ENCODE measurements at places on chromosomes 1 and 21.

DNA sequence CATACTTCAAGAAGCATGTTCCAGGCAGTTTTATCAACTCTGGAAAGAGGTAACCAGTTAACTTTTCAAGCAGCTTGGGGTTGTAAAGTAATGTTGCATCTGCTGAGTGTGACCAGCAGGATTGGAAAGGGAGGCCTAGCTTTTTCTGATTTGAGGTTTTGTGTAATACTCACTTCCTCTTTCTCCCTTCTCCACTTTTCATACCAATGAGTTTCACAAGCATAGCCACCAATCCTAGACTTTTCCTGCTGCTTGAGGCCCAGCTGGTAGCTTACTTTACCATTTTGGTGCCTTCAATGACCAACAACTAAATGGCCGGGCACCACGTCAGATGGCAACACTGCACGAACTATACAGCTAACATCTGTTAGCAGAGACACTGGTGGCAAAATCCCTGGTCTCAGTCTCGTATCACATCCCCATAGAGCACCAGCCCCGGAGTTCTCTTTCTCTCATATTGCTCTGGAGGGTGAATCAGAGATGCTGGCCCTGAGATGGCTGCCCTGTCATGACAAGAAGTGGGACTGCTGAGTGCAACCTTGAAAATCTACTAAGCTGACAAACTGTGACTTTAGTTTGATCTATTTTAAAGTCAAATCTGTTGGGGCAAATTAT lies 14.8 kb upstream of the GPR88 start:
- peak; percentile 38 for DNase-seq

- peak; percentile 46 for DNase-seq
Measured at GRCh38 chr1:206935491-206936067, 10.7 kb downstream of the PIGR start.

DNA sequence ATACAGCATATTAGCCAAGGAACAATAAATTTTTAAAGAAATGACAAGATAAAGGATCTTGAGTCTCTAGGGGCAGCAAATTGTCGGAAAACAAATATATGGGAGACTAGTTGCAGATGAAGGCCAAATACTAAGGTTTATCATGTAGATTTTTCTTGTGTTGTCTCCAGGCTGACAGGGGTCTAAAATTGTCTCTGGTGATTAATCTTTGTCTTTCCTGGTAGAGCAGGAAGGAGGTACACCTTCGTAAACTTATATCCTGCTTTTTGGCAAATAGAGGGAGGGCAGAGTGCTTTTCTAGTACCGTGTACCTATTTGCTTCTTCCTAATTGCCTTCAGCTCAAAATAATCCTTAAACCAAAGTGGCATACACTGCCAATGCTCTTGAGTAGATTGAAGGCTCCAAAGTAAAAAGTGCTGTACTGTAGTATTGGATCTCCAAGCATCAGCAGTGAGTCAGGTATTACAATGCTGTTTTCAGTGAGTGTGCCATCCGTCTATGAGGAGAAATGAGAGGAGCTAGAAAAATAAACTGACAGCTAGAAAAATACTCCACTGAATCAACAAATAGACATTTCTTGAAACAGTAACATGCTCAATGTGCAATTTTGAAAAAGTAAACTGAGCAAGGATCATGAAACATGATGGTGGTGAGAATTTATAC lies 1.8 kb upstream of the LEPR start:
- no peak for DNase-seq

DNA sequence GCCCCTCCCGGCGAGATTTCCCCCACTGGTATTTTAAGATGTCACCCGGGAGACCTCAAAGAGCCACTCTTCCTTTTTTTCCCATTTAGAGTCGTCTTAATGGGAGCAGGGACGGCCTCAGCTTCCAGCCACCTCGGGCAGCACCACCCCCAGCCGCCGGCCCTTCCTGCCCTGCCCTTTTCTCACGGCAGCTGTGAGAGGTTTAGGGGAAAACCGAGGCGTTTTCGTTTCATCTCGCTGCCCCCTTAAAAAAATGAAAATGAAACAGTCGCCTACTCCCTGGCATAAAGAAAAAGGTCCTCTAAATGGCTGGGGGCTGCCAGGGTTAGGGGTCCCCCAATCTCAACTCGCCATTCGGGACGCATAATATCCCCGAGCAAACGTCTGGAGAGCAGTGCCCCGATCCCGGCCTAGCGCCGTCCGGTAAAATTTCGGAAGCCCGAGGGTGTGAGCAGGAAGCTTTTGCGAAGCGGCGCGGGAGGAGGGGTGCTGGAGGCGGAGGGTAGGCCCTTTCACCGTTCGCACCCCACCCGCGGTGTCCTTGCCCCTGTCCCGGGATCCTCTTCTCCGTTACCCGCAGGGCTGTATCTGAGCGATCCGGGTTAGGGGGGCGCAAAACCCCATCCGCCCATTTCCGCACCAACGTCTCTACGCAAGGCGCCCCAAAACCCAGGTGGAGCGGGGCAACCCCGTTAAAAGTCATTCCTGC lies 1.2 kb downstream of the RUNX3 start:
- DNase-seq: peak; percentile 72

DNA sequence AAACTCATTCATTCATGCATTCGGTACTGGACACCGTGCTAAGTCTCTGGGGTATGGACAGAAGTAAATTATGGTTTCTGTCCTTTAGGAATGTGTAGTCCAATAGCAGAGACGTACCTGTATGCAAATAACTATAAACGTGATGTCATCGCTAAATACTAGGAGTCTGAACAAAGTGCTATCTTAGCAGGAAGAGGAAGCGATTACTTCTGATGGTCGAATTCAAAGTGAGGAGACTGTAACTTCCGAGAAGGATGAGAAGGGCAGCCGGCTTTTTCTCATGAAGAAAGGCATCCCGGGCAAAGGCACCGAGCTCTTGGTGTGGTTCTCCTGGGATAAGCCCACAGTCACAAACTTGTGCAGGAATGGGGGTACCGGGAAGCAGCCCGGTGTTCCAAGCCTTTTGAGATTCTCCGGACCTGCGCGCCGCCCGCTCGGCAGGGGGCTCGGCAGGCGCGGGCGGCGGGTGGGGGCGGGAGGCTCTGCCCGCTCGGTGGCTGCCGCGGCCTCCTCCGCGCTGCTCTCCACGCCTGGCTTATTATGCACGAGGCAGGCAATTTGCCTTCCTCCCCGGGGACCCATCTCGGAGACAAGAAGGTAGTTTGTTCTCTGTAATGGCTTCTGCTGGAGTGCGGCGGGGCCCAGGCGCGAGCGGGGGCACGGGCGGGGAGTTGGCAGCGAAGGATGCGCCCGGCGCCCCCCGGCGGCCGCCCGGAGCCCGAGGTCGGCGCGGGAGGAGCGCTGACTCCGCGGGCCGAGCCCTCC lies 67.5 kb upstream of the CD1D start:
- peak; percentile 81 for DNase-seq

DNA sequence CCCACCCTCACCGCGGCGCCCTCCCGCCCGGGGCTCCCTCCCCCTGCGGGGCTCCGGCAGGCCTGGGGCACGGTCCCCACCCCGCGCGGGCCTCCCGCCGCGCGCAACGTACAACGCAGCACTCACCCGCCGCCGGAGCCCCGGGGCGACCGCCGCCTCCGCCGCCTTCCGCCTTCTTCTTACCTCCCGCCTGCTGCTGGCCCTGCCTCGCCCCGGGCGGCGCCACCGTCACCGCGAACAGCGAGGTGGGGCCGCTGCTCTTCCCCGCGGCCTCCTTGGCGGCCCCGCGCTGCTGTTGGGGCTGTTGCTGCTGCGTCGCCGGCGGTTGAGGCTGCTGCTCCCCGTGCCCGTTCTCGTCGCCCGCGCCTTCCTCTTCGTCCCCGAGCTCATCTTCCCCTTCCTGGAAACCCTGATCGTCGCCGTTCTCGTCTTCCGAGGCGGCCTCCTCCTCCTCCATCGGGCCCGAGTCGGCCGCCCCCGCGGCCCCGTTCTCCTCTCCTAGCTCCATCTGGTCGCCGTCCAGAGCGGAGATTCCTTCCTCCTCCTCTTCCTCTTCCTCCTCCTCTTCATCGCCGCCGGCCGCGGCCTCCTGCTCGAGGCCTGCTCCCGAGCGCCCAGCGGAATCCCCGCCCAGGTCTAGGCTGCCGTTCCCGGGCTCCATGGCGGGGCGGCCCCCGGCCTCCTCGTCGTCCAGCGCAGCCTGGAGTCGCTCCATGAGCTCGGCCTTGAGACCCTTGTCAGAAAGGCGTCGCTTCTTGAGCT lies 671 bp downstream of the HNRNPU start:
- DNase-seq: no peak

GRCh38 chr1:168341483-168341975 lies 60.9 kb downstream of the TBX19 start:
- DNase-seq: no peak

DNA sequence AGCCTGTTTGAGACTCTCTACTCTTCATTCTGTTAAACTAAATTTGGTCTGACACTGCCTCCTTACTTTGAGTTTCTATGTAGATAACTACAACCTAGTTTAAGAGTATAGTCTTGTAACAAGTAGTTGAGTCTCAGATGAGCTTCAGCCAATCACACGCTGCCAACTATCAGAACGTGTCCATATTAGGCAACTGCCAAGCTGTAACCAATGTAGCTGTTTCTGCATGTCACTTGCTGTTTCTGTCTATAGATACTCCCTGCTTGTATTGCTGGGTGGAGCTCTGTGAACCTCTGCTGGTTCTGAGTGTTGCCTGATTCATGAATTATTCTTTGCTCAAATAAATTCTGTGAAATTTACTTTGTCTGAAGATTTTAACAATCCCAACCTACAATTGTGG lies 452.6 kb upstream of the NR5A2 start:
- peak; percentile 18 for DNase-seq

GRCh38 chr1:22778862-22779520 lies 68.4 kb downstream of the EPHB2 start:
- DNase-seq: no peak

GRCh38 chr1:167489571-167490340 lies 28.6 kb downstream of the CD247 start:
- DNase-seq: no peak

DNA sequence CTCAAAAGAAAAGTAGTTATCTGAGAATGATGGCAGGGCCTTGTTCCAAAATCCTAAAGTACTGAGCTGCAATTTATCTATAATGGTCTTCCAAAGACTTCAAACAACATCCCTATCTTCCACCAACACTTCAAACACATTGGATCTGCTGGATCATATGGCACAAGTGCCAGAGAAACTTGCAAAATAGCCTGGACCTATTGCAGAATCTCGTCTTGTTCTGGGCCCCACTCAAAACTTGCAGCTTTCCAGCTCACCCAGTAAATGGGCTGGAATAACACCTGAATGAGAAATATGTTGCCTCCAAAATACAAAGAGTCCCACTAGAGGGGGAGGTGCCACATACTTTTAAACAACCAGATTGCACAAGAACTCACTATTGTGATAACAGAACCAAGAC lies 44.0 kb upstream of the PKN2 start:
- DNase-seq: no peak

DNA sequence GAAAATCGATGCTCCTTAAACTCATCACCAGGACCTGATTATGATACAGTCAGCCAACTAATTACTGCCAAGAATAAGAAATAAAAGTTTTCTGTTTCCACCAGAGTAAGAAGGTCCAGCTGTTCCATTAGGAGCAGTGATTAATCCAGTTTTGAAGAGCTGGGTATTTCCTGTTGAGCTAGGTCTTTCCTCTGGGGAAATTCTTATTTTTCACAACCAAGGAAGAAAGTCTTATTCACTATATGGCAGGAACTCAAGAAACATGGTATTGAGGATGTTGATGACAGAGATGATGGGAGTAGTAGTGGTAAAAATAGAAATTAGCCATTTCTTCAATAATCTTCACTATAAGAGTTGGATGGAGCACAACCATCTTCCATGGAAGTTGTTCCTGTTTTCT lies 374.6 kb upstream of the RUNX1 start:
- DNase-seq: no peak

DNA sequence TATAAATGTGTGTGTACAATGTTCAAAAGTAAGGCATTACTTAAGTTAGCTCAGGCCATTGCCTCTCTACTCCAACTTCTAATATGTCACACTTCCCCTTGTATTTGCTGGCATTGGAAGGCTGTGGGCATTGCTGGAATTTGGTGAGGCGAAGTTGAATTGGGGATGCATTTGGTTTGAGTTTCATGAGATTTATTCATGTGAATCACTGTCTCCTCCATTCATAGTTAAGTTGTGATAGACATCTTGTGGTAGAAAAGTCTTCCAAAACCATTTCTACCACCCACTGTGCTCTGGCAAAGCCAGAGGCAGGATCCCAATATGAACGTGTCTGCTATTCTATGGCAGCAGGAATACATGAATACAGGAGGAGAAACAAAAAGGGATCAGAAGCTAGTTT lies 397.8 kb upstream of the USP24 start:
- no peak for DNase-seq
